ENCODE measurements at places on chromosomes 12 and 14.

DNA sequence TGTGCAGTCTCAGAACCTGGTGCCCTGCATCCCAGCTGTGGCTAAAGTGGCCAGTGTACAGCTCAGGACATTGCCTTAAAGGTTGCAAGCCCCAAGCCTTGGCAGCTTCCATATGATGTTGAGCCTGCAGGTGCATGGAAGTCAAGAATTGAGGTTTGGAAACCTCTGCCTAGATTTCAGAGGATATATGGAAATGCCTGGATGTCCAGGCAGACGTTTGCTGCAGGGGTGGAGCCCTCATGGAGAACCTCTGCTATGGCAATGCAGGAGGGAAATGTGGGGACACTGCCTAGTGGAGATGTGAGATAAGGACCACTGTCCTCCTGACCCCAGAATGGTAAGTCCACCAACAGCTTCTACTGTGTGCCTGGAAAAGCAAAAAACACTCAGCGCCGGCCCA, 17.9 kb upstream of the CNIH1 start:
- no peak for DNase-seq

- peak; percentile 57 for DNase-seq
Measured at GRCh38 chr12:128801879-128802391, 21.8 kb downstream of the SLC15A4 start.

DNA sequence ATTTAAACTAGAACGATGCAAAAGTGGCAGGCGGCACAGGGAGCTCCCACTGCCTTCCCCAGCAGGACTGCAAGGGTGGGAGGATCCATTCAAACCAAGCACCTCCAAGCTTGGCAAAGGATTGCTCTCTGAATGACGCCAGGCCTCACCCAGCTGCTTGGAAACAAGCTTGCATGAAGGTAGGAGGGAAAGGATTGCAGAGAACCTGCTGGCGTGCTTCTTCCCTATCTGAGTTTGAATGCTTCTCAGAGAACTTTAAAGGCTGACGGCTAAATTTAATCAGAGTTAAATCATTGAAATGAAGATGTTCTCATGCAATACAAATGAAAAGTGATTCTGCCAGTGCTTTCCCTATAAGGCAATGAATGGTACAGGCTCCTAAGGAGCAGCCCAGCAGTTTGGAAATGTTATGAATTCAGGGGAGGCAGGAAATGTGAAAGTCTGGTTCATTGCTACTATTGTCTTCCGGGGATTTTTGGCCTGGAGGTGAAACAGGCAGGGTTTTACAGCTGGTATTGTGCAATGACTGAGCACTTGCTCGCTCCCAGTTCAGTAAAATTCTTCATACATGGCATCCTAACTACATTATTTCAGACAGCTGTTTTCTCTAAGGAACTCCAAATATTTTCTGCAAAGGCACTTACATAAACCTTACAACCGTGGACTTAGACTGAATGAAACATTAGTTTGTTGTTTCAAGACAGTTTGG, 31.9 kb upstream of the DUSP6 start:
- peak; percentile 84 for DNase-seq

DNA sequence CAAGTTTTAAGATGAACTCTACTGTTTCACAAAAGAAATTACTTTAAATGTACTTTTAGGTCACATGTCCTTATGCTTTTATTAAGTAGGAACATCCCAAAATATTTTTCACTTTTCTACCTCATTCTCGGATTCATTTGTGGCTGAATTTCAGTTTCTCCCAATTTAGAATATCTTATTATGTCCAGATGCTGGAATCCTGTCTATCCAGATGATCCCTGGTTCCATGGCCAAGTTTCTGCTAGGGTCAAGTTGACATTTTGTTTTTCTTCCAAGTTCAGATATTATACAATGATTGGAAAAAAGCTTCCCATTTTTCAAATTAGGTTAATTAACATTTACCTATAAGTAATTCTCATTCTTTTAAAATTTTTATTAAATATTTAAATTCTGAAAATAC, 181.8 kb upstream of the SLC16A7 start:
- no peak for DNase-seq

DNA sequence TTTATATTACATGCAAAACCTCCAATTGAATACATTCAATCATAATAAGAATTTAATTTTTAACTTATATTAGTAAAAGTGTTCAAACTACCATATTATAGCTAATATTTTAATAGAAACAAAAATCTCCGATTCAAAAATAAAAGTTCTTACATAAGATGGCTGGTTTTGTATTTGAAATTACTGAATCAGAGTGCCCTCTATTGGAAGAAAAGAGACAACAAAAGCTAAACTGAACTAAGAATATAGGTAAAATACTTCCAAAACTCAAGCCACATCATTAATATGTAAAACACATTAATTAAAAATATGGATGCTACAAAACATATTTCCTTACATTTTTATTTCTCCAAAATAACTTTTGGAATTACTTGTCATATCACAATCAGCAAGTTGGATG, 120.3 kb downstream of the GARIN6 start:
- peak; percentile 34 for DNase-seq

DNA sequence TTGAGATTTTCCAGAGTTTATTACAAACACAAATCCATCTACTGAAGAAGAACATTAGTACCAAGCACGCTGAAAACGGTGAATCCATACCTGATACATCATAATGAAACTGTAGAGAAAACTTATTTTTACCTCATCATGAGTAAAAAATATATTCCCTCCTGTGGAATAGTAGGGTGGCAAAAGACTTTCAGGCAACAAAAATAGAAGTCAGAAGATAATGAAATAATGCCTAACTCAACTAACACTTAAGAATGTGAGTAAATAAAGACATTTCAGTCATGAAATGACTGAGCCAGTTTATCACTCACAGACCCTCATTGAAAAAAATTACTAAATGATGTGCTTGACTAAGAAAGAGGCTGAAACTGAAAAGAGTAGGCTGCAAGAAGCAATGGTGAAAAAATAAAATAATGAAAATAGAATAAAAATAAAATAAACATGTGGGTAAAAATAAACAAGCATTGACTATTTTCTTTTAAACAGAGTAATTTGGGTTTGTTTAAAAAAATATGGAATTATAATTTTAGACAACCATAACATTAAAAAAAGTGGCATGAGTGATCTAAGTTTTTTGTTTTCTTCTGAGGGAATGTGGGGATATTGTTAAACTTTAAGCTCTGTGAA, 148.6 kb downstream of the ASCL1 start:
- no peak for DNase-seq

DNA sequence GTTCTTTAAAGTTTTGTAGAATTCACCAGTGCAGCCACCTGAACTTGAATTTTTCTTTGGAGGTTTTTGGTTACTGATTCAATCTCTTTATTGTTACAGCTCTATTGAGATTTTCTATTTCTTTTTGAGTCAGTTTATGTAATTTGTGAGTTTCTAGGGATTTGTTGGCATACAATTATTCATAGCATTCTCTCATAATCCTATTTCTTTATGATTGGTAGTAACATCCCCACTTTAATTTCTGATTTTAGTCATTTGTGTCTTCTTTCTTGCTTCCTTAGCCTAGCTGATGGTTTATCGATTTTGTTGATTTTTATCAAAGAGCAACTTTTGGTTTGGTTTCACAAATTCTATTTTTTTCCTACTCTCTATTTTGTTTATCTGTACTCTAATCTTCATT, 17.9 kb upstream of the BBS10 start:
- DNase-seq = no peak

- peak; percentile 63 for DNase-seq
Measured at GRCh38 chr12:121505513-121505912, 75.3 kb downstream of the KDM2B start.

DNA sequence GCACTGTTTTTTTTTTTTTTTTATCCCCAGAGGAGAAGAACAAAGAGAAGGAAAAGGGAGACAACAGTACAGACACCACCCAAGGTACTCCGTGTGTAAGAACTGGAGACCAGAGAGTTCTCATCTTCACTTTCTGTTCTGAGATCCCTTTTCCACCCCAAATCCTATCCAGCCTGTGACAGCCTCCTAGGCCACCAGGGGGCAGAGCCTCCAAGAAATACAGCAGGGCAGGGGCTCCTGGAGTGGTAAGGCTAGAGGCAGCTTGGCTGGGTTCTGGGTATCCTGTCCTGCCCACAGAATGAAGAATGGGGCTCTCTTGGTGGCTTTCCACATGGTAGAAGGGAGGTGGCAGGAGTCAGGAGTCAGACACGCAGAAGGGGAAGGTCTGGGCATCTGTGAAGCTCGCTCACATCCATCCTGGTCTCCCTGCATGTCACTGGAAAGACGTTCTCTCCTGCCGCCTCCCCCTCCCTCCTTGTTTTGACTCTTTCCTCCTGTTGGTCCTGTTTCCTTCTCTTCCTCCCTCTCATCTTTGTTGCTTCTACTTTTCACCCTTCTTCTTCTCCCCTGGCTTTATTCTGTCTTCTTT, 12.0 kb downstream of the CLSTN3 start:
- DNase-seq = peak; percentile 81

DNA sequence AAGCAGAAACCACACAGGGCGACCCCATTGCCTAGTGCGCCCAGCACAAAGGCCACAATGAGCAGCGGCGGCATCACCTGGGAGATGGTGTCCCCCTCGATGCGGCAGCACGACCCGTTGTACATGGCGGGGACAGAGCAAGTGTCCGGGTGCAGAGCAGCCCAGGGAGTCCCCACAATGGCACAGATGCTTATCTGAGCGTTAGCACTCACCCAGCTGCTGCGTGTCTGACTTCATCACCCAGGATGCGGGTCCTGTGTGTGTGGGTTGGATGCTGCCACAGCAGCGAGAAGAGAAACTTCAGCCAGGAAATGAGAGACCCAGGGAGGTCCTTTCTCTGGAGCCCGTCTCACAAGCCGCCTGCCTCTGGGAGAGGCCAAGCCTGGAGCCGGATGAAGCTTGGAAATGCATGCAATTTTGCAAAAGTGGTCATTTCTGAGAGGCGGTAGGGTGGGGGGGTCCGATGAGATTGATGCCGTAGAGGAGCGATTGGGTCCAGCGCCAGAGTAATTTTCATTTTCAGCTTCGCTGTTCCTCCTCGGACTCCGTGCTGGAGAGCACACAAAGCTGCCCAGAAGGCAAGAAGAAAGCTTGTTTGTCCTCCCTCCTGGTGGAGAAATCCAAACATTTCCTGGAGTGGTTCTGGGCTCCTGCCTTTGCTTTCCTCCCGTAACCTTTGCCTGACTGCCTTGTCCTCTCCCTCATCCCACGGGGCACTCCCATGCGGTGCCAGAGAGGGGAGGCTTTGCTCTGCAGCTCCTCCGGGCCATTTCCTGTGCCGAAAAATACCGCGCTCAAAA, at the start of gene HCAR1:
Gene HCAR1, minus strand, starts transcription at position 630 of the 800 bp plus-strand sequence. Its CDS starts 505 bp downstream, at position 125.
- no peak for DNase-seq

- DNase-seq = no peak
Measured at GRCh38 chr12:108722463-108722862, 8.9 kb downstream of the CORO1C start.

- DNase-seq = no peak
Measured at GRCh38 chr14:22213120-22213519, 375.9 kb downstream of the DAD1 start.

GRCh38 chr14:86935241-86935885, 1057.6 kb downstream of the GALC start:
- peak; percentile 12 for DNase-seq

- DNase-seq = no peak
Measured at GRCh38 chr12:612293-612692, 51.0 kb downstream of the NINJ2 start.

GRCh38 chr14:99595034-99595433, 9.0 kb downstream of the CCDC85C start:
- DNase-seq = no peak

DNA sequence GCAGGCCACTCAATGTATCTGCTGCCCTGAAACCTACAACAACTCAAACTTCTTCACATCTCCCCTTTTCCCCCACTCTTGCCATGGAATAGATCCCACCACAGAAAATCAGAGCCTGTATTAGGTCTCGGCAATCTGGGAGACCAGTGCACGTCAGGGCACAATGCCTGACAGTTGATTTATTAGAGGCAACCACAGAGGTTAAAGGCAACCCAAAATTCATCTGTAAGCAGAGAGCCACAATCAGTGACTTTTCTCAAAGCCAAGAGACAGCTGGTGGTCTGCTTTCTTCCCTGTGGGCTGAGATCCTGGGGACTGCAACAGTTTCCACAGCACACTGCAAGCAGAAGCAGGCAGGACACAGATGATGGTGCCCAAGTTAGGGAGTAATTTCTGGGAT, 169.0 kb upstream of the NTF3 start:
- no peak for DNase-seq

DNA sequence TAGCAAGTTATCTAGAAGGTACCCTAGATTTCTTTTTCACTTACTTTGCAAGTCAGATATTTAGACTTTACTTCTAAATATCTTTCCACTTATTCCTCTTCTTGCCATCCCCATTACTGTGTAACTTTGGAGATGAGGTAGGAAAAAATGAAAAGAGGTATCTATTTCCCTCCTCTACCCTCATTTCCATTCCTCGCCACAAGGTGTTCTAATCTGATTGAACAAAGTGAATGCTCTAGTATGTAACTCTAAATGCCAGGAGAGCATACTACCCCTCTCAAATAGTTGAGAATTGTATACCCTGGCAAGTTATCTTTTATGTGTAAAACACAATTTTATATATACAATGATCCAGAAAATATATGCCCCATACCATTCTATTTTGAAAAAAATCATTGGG, 1.7 kb upstream of the LDHB start:
- DNase-seq = no peak

DNA sequence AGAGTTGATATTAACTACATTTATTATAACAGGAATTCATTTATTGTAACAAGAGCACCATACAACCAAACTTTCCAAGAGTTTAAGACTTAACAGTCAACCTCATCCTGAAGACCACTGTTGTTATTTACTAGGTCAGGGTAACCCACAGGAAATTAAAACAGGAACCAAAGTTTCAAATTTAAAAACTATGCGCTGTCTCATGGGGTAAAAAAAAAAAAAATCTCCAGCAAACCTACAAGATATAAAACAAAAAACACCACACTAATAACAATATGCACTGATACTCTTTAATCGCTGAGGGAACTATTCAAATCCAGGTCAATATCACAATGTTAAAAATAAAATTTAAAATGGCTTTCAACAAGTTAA, 44.5 kb downstream of the FOXN3 start:
- no peak for DNase-seq

DNA sequence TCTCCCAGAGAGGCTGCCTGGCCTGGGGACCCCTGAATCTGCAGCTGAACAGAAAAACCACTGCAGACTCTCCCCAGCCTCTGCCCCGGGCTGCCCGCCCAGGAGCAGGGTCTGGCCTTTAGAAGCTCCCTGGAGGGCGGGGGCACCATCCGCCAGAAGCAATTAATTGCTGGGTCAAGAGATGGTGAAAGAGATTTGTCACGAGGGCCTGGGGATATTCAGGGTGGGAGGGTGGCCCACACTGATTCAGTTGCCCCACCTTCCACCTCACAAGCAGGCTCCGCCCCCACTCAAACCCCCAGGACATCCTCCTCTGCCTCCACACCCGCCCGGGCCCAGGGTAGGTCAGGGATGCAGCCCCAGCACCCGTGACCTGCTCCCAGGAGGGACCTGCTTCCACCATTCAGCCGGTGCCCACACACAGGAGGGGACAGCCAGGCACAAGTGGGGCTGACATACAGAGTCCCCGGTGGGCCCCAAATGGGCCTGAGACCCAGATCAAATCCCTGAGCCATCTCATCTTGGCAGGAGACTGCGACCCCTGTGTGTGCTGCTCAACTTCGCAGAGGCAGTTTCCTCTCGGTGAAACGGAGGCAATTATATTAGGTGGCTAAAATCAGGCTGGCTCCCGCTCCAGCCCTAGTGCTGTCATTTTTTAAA, 23.0 kb downstream of the NCOR2 start:
- DNase-seq = no peak

Data from GM03348 (cell line).